Lower leg skin (tissue), 4 donors: ENCODE measurements at places on chromosomes 1 and 21. TPM values are rescaled to one million over a fixed set of nuclear protein-coding genes. Genes with fewer than 3 reads are reported as not detected.

RIPPLY3 gene
- total RNA-seq: not detected

OR2M3 gene
- not detected for total RNA-seq

DNA sequence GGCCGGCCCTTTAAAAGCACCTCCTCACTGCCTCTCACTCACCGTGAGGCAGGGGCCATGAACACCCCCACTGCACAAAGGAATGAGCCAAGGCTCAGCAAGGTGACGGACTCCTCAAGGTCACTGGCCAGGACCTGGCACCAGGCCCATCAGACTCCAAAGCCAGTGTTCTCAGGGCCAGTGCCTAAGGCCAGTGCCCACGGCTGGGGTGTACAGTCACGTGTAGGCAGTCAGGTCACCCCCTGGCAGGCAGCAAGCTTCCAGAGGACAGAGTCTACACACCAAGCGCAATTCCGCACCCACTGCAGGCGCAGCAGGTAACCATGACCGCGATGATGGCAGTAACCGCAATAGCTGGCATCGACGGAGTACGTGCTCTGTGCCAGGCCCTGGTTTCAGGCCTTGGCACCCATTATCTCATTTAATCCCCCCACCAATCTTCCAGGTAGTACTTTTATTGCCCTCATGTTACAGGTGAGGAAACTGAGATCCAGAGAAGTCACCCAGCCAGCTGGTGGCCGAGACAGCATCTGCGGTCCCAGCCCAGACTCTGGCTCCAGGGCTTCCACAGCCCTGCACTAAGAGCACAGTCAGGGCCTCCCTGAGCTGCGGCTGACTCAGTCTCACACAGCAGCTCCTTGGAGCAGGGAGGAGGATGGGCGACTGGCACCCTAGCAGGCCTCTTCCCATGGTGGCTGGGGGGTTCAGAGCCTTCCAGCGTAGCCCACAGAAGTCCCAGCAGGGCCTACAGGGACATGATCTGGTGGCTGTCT lies 27.0 kb downstream of the RAP1GAP start:
- DNase-seq: no peak

GRCh38 chr1:172662464-172663109 lies 3.7 kb downstream of the FASLG start:
- peak; percentile 32 for DNase-seq

BRDT gene
- total RNA-seq: not detected

DNA sequence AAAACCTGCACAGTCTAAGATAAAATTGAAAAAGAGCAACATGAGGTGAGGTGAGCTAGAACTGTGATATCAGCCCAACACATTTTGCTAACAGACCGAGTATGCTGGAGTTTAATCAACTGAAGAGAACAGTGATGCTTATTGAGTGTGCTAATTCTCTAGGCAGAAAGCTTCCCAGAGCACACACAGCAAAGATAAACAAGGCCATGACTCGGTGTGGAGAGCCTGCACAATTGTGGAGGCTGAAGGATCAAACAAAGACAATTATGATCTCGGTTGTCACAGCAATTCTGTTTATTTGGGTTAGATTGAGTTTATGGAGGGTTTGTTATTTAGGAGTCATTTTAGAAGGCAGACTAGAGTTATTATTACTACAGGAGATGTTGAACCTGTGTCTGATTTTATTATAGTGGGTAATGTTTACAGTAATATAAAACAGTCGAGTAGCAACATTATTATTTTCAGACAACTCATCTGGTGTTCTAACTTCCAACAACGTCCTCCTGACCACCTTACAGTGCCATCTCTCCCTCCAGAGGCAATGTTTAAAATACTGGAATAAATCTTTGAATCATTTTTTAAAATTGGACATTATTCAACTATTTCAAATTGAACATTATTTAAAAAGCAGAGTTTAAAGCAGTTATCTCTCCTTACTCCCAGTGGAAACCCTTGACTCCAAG lies 40.2 kb downstream of the DPT start:
- no peak for DNase-seq

GRCh38 chr21:33840771-33841170 lies 74.8 kb downstream of the ATP5PO start:
- no peak for DNase-seq
